ENCODE measurements at places on chromosomes 1 and 21.

DNA sequence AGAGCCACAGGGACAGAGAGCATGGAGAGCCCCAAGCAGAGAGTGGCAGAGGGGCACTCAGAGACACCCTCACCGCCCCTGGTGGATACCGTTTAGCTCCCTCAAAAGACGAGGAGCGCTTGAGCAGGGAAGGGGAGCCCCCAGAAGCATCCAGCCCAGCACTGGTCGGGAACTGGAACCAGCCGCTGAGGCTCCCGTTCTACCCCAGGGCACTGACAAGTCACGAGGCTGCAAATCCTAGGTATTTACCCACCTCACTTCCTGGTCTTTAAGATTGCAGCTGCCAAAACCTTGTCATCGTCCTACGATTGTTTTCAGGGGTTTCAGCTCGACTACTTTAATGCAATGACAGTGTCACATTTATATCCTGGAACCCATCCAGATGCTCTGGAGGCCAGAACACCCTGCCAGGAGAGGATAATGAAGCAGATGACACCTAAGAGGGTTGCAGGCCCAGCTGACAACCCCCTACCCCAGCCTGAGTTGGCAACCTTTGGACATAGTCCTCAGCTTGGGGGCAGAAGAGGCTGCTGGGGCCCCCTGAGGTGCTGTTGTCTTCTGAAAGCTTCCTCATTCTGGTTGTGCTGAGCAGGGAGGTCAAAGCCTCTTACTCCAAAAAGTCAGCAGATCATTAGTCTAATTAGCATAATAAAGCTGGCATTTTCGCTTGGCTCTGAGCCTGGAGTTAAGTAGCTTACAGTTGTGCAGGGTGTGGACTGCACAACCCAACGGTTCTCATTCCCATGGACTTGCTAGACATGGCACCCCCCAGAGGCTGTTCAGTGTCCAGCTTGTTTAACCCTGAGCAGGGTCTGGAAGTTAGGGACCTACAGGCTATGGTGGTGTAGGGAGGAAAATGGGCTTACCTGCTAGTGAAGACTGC, 20.6 kb upstream of the BACE2 start:
- DNase-seq: no peak

DNA sequence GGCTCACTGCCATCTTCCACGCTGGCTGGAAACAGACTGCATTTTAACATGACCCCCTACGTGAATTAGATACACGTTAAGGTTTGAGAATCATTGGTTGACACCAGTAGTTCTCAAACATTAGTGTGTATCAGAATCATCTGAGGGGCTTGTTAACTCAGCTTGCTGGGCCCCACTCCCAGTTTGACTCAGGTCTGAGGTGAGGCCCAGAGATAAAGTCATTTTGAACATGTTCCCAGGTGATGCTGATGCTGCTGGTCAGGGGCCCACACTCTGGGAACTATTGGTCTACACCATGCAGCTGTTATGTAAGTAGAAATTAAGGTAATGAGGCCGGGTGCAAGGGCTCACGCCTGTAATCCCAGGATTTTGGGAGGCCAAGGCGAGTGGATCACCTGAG, 1.3 kb downstream of the LSM10 start:
- no peak for DNase-seq

GRCh38 chr1:225962440-225962975, 21.5 kb upstream of the LEFTY2 start:
- no peak for DNase-seq

- DNase-seq: peak; percentile 42
These were observed 572 bp downstream of the LPGAT1 start for GRCh38 chr1:211830055-211830327.

Data from ELR (cell line).